ENCODE measurements at places on chromosomes 7 and 10.

- DNase-seq = no peak
Measured at GRCh38 chr7:33038639-33039038, 23.9 kb downstream of the NT5C3A start.

- DNase-seq = no peak
Measured at GRCh38 chr10:24246365-24246764, 37.4 kb downstream of the KIAA1217 start.

DNA sequence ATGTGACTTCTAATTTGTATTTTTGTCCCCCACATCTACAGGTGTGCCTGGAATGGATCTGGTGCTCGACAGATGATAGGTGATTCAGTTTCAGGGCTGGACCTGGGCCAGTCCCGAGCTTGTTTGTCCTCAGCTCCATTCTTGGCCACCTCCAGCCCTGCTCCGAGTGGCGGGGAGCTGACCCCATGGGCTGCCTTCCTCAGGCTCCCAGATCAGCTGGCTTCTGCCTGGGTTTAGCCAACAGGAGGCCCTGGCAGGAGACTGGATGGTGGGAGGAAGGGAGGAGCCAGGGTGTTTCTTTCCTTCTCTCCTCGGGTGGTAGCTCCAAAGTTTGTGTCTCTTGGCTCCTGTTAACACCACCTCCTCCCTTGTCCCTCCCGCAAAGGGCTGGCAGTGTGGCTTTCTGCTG, 75.2 kb downstream of the CDH23 start:
- no peak for DNase-seq

DNA sequence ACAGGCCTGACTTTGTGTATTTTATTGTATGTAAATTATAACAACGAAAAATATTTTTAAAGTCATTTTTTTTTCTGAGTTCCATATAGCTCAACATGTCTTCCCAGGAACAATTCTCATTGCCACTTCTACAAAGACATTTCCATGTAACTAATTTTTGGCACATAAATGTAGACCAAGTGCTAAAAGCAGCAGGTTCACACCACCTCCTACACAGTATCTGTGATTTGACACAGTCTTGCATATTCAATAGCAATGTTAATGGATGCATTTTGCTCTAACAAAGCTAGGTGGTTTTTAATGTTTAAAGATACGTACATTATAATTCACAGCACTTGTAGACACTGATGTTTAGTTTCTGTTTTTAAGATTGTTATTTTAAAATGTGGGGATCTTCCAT, 346.5 kb downstream of the GPAM start:
- DNase-seq = no peak

- DNase-seq = no peak
Measured at GRCh38 chr7:76133164-76133775, 68.4 kb upstream of the SRRM3 start.

GRCh38 chr10:113475381-113475807, 77.5 kb upstream of the HABP2 start:
- DNase-seq = no peak

GRCh38 chr7:158824028-158824427, 5.3 kb downstream of the ESYT2 start:
- DNase-seq = no peak
